ENCODE measurements at places on chromosomes 4 and X.

DNA sequence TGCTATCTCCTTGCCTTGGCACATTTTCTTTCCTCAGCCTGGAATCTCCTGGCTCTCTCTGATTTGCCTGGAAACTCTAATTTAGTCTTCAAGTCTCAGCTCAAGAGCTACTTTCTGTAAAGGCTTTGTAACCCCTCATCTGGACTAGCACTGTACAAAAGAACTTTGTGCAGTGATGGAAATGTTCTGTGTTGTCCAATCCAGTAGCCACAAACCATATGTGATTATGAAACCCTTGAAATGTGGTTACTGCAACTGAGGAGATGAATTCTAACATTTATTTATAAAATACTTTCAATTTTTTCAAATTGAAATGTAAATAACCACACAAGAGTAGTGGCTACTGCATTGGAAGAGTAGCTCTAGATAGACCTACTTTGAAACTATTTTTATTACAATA is 66.6 kb upstream of the HS3ST1 start:
- no peak for DNase-seq

DNA sequence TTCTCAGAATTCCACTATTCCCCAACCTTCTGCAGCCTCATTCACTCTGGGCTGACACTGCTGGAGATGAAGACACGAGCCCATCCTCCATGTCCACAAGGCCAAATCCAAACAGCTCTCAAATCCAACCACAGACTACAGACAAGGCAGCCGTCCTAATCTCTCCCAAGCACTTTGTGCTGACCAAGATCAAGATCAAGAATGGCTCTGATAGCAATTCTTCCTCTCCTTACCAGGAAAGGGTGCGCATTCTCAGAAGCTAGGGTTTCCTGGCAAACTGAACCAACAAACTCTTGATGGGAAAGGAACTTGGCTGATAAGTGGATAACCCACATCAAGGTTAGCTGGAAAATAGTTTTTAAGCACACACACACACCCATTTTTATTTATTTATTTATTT is 26.5 kb downstream of the RELL1 start:
- DNase-seq = no peak

GRCh38 chrX:19670854-19671620 is 155.7 kb upstream of the MAP3K15 start:
- DNase-seq = no peak

GRCh38 chr4:123390846-123391456 is 5.6 kb upstream of the SPRY1 start:
- peak; percentile 62 for DNase-seq

DNA sequence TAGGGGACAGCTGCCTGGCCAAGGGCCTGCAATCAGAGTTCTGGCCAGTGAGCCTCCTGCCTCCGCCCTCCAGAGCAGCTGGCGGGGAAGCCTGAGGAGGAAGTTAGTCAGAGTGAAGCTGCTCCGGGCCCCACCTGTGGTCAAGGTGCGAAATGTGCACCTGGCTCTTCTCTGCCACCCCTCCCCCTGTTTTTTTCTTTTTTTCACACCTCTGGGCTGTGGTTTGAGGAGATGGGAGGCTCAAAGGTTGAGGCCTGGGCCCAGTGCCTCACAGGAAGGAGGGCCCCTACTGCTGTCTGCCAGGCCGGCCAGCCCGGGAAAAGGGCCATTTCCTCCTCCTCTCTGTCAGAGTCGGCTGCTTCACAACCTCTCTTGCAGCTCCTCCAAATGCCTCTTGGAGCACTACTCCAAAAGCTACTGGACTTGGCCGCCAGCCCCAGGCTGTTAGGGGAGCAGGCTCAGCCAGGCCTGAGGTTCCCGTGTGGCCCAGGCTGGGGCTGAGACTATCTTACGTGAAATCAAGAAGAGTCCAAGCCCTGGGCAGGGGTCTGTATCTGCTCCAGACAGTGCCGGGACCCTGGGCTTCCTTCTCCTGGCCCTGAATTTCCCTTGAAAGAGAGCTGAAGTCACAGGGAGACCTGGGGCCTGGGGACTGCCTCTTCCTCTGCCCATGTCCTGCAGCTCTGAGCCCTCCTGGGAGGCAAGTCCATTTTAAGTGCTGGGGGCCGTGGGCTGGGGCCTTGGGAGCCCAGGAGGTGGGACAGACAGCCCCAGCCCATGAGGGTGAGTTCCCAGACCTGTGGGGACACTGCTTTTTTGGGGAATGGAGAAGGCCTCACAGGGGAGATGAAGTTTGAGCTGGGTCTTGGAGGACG is 4.5 kb upstream of the CXCR3 start:
- peak; percentile 44 for DNase-seq

- DNase-seq = no peak
Observed at GRCh38 chrX:133722756-133723155, 262.6 kb downstream of the GPC3 start.

GRCh38 chrX:14936561-14936960 is 63.3 kb downstream of the MOSPD2 start:
- peak; percentile 0 for DNase-seq

- DNase-seq = no peak
Observed at GRCh38 chr4:164357957-164358356, 396.0 kb upstream of the SMIM31 start.
